PC-9 (cell line): ENCODE measurements at places on chromosomes 4 and X. TPM values are rescaled to one million over a fixed set of nuclear protein-coding genes. Genes with fewer than 3 reads are reported as not detected.

SYN1 gene
- not detected in 2 replicates for total RNA-seq

PARM1 gene
- total RNA-seq, result 0.44 and 0.70 TPM in 2 replicates

CTAG1A gene
- total RNA-seq, result not detected in 2 replicates

GABRG1 gene
- total RNA-seq, result not detected in 2 replicates

TLR8 gene
- total RNA-seq, result not detected in 2 replicates

NR3C2 gene
- total RNA-seq, result 0.93 and 0.96 TPM in 2 replicates

MAGED4 gene
- total RNA-seq, result not detected in 2 replicates

GRCh38 chr4:18756671-18757070 lies 735.1 kb upstream of the LCORL start:
- no peak overlapping the region for H3K4me3 ChIP-seq
- H3K36me3 ChIP-seq, result no peaks in the 10 kb centered on the region
- H3K4me1 ChIP-seq, result no peaks in the 10 kb centered on the region
- no peak for DNase-seq

- no peaks in the 10 kb centered on the region for H3K36me3 ChIP-seq
- no peaks in the 10 kb centered on the region for H3K4me1 ChIP-seq
- no peak overlapping the region for H3K27ac ChIP-seq
- no peak overlapping the region for H3K4me3 ChIP-seq
Measured at GRCh38 chr4:113504422-113504821, 257.1 kb downstream of the CAMK2D start.

DNA sequence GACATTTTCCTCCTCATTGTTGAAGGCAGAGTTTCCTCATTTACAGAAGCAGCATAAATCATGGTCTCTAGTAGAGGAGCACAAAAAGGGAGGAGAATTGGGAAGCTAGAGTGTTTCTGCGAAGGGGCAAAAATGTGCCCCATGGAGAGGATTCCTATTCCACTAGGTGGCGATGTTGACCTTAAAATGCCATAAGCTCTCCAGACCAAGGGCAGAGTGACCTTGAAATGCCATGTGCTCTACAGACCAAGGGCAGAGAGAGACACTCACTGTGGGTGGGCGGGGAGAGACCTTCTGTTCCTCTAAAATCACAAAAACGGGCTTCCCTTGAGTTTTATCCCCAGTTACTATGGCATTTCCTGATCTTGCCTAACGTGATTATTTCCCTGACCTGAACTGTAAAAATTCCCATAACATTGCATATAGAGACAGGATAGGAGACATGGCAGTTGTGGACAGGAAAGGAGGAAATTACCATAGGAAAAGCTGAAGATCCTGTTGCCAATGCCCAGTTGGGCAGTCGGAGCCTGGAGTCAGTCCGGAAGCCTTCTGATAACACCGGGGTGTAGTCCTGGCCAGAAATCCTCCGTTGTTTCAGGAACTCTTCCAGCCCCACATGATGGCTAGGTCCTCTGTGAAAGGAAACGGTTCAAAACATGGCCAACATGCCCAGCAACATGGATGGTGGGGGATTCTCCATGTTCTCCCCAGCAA lies 567.7 kb downstream of the MAGEB5 start:
- DNase-seq, result no peak
- H3K27me3 ChIP-seq, result no peaks in the 10 kb centered on the region
- no peaks in the 10 kb centered on the region for H3K4me1 ChIP-seq
- H3K36me3 ChIP-seq, result no peaks in the 10 kb centered on the region

GRCh38 chr4:53000560-53000959 lies 138.4 kb downstream of the RASL11B start:
- H3K27ac ChIP-seq, result no peak overlapping the region
- no peak for DNase-seq
- H3K4me3 ChIP-seq, result no peak overlapping the region
- no peaks in the 10 kb centered on the region for H3K36me3 ChIP-seq
- no peaks in the 10 kb centered on the region for H3K27me3 ChIP-seq
